ENCODE measurements at places on chromosomes 4 and X. TPM values are rescaled to one million over a fixed set of nuclear protein-coding genes. Genes with fewer than 3 reads are reported as not detected.

NDNF gene
- 0.73 TPM for total RNA-seq

CLNK gene
- not detected for total RNA-seq

ANK2 gene
- total RNA-seq = 23.8 TPM

JADE1 gene
- 156 TPM for total RNA-seq

DCAF12L2 gene
- 1.9 TPM for total RNA-seq

DNAAF6 gene
- total RNA-seq = not detected

CXCL8 gene
- not detected for total RNA-seq

HSFX3 gene
- not detected for total RNA-seq

NALF2 gene
- total RNA-seq = 8.0 TPM

PFKFB1 gene
- total RNA-seq = not detected

DNA sequence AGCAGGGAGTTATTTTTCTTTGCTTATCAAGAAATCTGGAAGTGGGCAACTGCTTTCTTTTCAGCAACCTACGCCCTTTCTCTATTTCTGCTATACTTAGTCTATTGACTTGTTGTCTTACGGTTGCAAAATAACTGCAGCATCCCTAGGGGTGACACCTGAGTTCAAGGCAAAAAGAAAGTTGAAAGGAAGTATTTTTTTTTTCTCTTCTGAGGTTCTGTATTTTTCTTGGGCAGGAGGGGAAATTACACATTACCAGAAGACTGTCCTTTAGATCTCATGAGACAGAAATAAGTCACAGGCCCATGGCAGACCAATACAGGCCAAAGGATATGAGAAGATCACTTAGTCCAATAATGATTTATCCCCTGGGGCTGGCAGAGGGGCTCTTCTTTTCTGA is 204.7 kb upstream of the CASK start:
- no peaks in the 10 kb centered on the region for H3K4me1 ChIP-seq
- H3K36me3 ChIP-seq = no peaks in the 10 kb centered on the region
- no peak overlapping the region for H3K4me3 ChIP-seq
- no peak overlapping the region for H3K27ac ChIP-seq

DNA sequence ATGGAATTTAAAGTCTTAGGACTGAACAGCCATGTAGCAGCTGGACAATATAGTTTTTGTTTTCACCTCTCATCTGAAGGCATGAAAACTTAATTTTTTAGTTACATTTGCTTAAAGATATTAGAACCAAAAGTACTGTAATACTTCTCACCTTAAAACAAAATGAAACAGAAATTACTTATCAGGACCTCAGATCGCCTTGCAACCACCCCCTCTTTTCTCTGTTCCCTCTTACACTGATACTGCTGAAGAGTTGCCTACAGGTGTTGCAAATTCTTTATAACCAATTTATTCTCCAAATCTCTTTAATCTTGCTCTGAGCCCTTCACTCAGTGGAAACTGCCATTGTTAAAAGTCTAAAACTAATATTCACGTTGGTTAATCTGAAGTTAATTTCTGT is 145.0 kb downstream of the SPCS3 start:
- H3K27ac ChIP-seq = no peak overlapping the region
- no peaks in the 10 kb centered on the region for H3K27me3 ChIP-seq
- no peaks in the 10 kb centered on the region for H3K36me3 ChIP-seq

GRCh38 chr4:8580321-8581093 is at the start of gene GPR78:
Gene GPR78, plus strand, starts transcription at chr4:8580392. Its CDS starts 591 bp downstream, at chr4:8580983.
- no peak within 1 kb of the TSS for H3K27ac ChIP-seq
- H3K27me3 ChIP-seq = peaks cover 13% of the 10 kb centered on the region
- H3K4me3 ChIP-seq = peak within 1 kb of the TSS; percentile 65
- no peaks in the 10 kb centered on the region for H3K36me3 ChIP-seq
- DNase-seq = peak; percentile 95

- no peak overlapping the region for H3K4me3 ChIP-seq
- H3K4me1 ChIP-seq = peaks cover 15% of the 10 kb centered on the region
- no peak for DNase-seq
- H3K27me3 ChIP-seq = peaks cover 61% of the 10 kb centered on the region
Observed at GRCh38 chr4:8897251-8898167, 25.9 kb upstream of the HMX1 start.

- no peak overlapping the region for H3K27ac ChIP-seq
- H3K27me3 ChIP-seq = no peaks in the 10 kb centered on the region
- no peaks in the 10 kb centered on the region for H3K36me3 ChIP-seq
Observed at GRCh38 chr4:26741491-26741871, 119.2 kb upstream of the STIM2 start.

DNA sequence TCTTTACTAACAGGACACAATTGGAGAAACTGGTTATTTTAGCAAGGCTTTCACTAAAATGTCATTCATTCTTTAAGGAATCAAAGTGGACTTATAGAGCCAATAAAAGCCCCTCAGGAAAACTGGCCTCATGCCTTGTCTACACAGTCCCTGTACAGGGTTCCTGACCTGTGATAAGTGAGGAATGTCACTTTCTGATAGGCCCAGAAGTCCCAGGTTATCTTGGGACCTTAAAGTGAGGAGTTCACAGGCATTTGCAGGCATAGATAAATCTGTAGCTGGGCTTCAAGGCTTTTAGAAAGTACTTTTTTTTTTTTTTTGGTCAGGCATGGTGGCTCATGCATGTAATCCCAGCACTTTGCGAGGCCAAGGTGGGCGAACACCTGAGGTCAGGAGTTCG is 19.4 kb upstream of the STPG2 start:
- no peaks in the 10 kb centered on the region for H3K27me3 ChIP-seq
- H3K27ac ChIP-seq = no peak overlapping the region
- no peak for DNase-seq
- peaks cover 5% of the 10 kb centered on the region for H3K36me3 ChIP-seq

DNA sequence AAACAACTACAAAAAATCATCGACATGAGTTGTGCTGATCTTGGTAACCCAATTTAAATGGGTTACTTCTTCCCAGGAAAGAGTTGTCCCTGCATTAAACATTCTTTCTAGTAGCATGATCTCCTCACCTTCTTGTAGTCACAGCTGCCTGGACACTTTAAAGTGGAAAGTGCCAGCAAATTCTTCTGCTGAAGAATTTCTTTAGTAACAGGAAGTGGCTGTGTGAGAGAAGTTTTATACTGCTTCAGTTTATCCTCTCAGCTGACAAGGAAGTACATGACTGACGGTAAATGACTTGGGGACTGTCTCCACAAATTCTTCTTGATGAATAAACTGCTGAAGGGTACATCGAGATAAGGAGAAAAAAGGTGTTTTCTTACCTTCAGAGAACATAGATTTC is 18.2 kb upstream of the TNIP3 start:
- no peaks in the 10 kb centered on the region for H3K36me3 ChIP-seq
- no peak for DNase-seq
- peaks cover 1% of the 10 kb centered on the region for H3K4me1 ChIP-seq
- H3K4me3 ChIP-seq = no peak overlapping the region
- H3K27me3 ChIP-seq = no peaks in the 10 kb centered on the region

GRCh38 chr4:65050786-65051185 is 619.5 kb downstream of the EPHA5 start:
- H3K4me1 ChIP-seq = peaks cover 4% of the 10 kb centered on the region
- H3K27me3 ChIP-seq = no peaks in the 10 kb centered on the region
- no peak overlapping the region for H3K4me3 ChIP-seq
- H3K36me3 ChIP-seq = no peaks in the 10 kb centered on the region
- no peak for DNase-seq
- H3K27ac ChIP-seq = no peak overlapping the region

- 0 out of 2 replicates have a peak, but pooled peaks cover 2% of the 10 kb centered on the region for H3K27me3 ChIP-seq
- no peaks in the 10 kb centered on the region for H3K4me1 ChIP-seq
- no peak for DNase-seq
- H3K27ac ChIP-seq = no peak overlapping the region
- H3K4me3 ChIP-seq = no peak overlapping the region
Observed at GRCh38 chrX:153669901-153670731, 3.5 kb downstream of the PNCK start.

DNA sequence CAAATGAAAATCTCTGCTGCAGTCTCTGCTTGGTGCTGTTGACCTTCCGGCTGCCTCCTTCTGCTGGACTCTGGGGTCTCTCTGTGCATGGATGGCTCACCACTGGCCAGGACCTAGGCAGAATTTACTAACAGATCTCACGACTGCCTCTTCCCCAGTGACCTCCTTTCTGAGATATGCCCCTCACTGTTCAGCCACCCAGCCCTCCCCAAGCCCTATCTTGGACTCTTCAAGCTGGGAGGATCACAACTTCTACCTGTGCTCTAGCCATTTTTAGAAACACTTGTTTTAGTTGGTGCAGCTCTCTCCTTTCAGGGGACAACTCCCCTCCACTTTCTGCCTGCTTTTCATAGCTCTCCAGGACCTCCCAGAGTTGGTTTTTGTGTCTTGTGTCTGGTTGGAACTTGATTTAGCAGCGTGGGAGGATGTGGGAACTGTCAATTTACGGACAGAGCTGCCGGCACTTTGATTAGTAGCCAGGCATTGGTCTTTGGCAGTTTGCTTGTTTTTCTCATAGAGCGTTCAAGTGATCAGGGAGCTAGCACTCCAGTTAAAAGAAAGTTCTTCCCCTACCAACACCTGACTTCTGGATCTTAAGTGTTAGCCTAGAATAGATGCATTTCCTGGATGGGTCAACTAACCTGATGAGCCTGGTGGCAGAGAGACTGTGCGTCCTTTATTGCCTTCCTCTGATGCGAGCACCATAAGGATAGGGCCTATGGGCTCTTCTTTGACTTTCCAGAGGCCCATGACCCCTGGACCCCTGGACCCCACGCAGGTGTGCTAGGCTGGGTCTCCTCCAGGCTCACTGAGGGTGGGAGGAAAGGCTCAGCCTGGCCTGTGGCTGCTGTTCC is 6.5 kb downstream of the RGS12 start:
- peaks cover 7% of the 10 kb centered on the region for H3K4me1 ChIP-seq
- no peaks in the 10 kb centered on the region for H3K36me3 ChIP-seq
- no peak overlapping the region for H3K4me3 ChIP-seq
- no peaks in the 10 kb centered on the region for H3K27me3 ChIP-seq
- DNase-seq = no peak

GRCh38 chr4:119739796-119740195 is 111.2 kb upstream of the PDE5A start:
- no peaks in the 10 kb centered on the region for H3K27me3 ChIP-seq
- H3K4me1 ChIP-seq = no peaks in the 10 kb centered on the region
- no peaks in the 10 kb centered on the region for H3K36me3 ChIP-seq
- DNase-seq = no peak
- H3K4me3 ChIP-seq = no peak overlapping the region
- no peak overlapping the region for H3K27ac ChIP-seq

DNA sequence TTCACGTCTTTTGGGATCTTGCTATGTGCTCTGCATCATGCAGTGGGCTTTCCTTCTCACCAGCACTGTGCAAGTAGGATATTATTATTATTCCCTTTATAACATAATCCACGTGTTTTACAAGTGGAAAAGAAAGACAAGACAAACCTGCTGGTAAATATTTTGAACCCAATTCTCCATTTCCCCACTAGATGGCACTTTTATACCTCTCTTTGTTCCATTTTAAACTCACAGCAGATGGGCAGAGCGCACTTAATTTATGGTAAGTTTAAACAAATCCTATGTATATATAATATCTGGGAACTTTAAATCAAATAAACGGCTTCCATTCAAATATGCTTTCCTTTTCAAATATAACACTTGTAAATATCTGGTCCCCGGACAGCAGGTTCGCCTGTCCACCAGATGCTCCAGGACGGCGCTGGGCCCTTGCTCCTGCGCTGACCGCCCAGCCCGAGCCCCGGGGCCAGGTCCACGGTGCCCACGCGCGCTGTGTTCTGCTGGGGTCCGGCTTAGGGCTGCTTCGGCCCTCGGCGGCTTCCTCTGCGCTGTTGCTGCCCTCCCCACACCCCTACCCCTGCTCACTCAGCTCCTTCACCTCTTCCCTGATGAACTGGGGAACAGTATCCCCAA is 31.1 kb downstream of the F11 start:
- H3K36me3 ChIP-seq = no peaks in the 10 kb centered on the region
- peak; percentile 75 for DNase-seq
- H3K4me3 ChIP-seq = no peak overlapping the region
- no peak overlapping the region for H3K27ac ChIP-seq
- H3K27me3 ChIP-seq = peaks cover 8% of the 10 kb centered on the region

- no peaks in the 10 kb centered on the region for H3K36me3 ChIP-seq
- no peak overlapping the region for H3K4me3 ChIP-seq
- DNase-seq = no peak
- peaks cover 20% of the 10 kb centered on the region for H3K4me1 ChIP-seq
Observed at GRCh38 chr4:124869961-124870495, 157.5 kb upstream of the ANKRD50 start.

- DNase-seq = no peak
- H3K36me3 ChIP-seq = no peaks in the 10 kb centered on the region
- H3K27ac ChIP-seq = no peak overlapping the region
- H3K4me3 ChIP-seq = no peak overlapping the region
- no peaks in the 10 kb centered on the region for H3K27me3 ChIP-seq
Observed at GRCh38 chr4:69490271-69490670, 5.4 kb downstream of the UGT2B4 start.

GRCh38 chrX:150372756-150373155 is 9.6 kb downstream of the MAMLD1 start:
- H3K4me3 ChIP-seq = no peak overlapping the region
- no peaks in the 10 kb centered on the region for H3K36me3 ChIP-seq
- H3K27ac ChIP-seq = no peak overlapping the region
- no peaks in the 10 kb centered on the region for H3K27me3 ChIP-seq

Data from GM23338 (cell line).